ENCODE measurements at places on chromosomes 11 and 22. TPM values are rescaled to one million over a fixed set of nuclear protein-coding genes. Genes with fewer than 3 reads are reported as not detected.

DNA sequence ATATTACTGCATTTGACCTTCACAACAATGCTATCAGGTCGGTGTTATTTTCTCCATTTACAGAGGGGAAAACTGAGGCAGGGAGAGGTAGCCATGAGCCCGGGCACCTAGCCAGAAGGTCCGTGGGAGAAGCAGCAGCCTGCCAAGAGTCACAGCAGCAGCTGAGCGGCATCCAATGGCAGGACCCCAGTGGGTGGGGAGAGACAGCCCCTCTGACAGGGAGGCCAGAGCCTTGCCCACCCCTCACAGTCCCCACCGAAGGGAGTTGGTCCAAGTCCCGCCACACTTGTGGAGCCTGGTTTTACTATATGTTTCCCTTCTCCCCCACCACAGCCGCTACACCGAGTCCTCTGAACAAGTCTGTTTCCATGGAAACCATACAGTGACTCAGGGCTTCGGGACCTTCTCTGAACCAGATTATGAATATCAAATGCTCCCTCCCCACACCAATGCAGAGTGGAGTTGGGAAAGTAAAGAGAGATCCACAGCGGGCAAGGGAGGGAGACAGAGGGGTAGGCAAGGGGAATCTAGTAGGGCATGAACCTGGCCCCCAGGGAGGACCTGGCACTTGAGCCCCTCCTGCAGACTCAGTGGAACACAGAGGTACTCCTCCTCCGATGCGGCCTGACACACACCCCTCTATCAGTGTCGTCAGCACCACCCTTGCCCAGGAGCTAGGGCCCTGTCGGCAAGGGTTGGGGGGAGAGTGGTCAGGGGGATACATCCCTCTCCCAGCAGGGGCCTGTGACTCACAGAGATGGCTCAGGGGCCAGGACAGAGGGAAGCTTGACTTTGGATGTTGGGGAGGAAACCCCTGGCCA is 2.5 kb downstream of the CHST1 start:
- peak; percentile 96 for DNase-seq

DNA sequence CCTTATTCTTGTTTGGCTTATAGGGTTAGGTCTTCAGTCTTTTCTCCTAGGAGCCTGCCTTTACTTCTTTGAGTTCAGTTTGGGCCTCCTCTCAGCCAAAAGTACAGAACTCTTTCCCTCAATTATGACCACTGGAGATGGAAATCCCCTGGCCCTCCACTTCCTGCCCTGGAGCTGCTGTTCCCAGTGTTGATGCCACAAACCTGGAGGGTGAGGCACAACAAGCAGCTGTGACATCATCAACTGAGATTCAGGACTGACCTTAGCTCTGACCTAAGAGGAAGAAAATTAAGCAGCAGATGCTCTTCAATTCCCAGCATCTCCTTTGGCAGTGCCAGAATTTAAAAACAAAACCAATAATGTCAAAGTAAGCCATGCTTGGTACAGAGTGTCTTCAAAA is 3.0 kb downstream of the ABTB2 start:
- DNase-seq = peak; percentile 50

The VWCE gene
- 0.76 TPM for total RNA-seq

- DNase-seq = no peak
These were observed 3.0 kb downstream of the ASCL2 start for GRCh38 chr11:2267306-2267850.

DNA sequence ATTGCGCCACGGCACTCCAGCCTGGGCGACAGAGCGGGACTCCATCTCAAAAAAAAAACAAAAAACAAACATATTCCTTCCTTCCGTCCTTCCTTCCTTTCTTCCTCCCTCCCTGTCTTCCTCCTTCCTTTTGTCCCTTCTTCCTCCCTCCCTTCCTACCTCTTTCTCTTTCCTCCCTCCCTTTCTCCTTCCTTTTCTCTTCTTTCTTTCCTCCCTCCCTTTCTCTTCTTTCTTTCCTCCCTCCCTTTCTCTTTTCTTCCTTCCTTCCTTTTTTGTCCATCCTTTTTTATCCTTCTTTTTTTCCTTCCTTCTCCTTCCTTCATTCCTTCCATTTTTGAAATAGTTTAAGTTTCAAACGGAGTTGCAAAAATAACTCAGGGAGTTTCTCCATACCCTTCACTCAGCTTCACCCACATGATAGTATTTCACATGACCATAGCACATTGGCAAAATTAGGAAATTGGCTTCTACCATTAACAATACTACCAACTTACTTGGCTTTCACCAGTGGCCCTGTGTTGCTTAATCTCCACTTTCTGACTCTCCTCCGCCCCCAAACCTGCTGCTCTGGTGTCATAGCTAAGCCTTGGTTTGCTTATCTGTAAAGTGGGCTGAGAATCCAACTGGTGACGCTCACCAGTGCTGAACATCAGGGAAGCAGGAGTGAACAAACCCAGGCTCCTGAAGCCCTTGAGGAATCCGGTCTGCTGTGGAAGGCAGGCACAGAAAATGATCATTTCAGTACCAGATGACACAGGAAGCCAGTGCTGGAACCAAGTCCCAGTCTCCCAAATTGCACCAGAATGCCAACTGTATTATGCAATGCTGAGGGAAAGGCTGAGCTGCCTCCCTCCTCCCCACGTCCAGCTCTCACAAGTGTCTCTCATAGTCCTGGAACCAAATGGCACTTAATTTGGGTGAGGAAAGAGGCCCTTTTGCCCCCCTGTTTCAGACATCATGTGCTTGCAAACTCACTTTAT is 17.2 kb upstream of the CRYBB3 start:
- DNase-seq = peak; percentile 3

The RASGRP2 gene
- not detected for total RNA-seq

The RPLP2 gene
- total RNA-seq = 162 TPM

DNA sequence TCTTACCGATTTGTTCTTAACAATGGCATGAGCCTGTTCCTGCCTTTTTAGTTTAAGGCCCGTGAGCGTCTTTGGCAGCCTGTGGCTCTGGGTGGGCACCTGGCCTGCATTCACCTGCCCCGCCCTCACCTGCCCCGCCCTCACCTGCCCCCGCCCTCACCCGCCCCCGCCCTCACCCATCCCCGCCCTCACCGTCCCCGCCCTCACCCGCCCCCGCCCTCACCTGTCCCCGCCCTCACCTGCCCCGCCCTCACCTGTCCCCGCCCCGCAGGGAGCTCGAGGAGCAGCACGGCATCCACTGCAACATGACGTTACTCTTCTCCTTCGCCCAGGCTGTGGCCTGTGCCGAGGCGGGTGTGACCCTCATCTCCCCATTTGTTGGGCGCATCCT is 14.2 kb downstream of the GATD1 start:
- no peak for DNase-seq

- peak; percentile 95 for DNase-seq
These were observed 82.7 kb upstream of the CTSC start for GRCh38 chr11:88420165-88420791.

GRCh38 chr11:69140635-69141034 is 15.1 kb upstream of the SMIM38 start:
- DNase-seq = no peak

DNA sequence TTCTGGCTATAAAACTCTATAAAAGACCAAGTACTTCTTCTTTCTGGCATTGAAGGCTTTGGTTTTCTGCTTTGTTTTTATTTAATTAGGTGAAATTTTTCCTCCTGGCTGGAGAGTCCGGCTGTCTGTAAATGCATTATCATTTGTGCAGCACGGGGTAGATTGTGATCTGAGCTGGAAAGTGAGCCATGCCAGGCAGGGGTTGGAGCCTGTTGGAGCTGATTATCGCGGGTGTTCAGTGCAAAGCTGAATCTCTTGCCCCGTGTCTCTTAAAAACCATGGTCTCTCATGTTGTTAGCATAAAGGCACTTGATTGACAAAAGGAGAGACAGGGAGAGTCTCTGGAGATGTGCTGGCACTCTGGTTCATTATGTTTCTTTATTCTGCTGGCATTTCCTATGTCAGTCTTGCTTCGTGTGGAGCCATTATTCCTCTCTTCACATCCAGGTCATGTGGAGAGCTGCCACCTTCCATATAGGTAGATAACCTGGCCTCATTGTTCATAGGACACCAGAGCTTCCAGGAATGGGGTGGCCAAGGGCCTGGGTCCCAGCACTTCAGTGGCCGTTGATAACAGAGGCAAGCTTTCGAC is 75.2 kb downstream of the LDLRAD3 start:
- DNase-seq = no peak

The ZBED5 gene
- total RNA-seq = 32.4 TPM

The TRPC6 gene
- total RNA-seq = under 0.01 TPM

The MAJIN gene
- not detected for total RNA-seq

The OR8G1 gene
- total RNA-seq = not detected

The PAX6 gene
- not detected for total RNA-seq

- no peak for DNase-seq
These were observed 50.4 kb upstream of the RAB1B start for GRCh38 chr11:66218036-66218435.

The ARHGAP20 gene
- 0.97 TPM for total RNA-seq

- no peak for DNase-seq
These were observed 1.0 kb downstream of the C11orf91 start for GRCh38 chr11:33699515-33700062.

The UBQLN3 gene
- not detected for total RNA-seq

GRCh38 chr11:113065330-113065729 is 104.1 kb downstream of the NCAM1 start:
- no peak for DNase-seq

DNA sequence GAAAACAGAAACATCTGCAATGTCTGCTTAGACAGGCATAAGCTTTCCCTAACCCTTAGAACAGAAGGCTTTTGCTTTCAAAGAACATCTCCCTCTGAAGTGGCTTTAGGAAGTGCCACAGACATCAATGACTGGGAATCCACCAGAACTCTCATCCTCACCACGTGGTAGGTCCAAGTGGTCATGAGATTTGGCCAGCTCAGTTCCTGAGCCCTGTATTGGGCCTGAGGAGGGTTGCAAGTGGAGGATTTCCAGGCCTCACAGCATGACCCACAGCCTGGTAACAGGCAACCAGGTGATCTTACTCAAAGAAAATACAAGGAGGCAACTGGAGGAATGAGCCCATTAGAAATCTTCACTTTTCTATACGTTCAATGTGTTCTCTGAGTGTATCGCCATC is 1.6 kb downstream of the CASP1 start:
- DNase-seq = no peak

The EMID1 gene
- total RNA-seq = not detected

The SSTR3 gene
- not detected for total RNA-seq

- DNase-seq = no peak
These were observed 64.6 kb downstream of the EXT2 start for GRCh38 chr11:44159848-44160721.
